ENCODE measurements at places on chromosomes 16 and 17. TPM values are rescaled to one million over a fixed set of nuclear protein-coding genes. Genes with fewer than 3 reads are reported as not detected.

FBXW10 gene
- under 0.01 TPM for total RNA-seq

PLEKHH3 gene
- total RNA-seq, result 14.7 TPM

NCOR1 gene
- 86.9 TPM for total RNA-seq

CHP2 gene
- not detected for total RNA-seq

CCL5 gene
- total RNA-seq, result 0.36 TPM

HOXB2 gene
- total RNA-seq, result 3.3 TPM

MYLK3 gene
- total RNA-seq, result under 0.01 TPM

NPIPA8 gene
- not detected for total RNA-seq

DOC2A gene
- total RNA-seq, result not detected

SLC38A8 gene
- total RNA-seq, result not detected

GRIN2C gene
- 0.29 TPM for total RNA-seq

FA2H gene
- not detected for total RNA-seq

MSLN gene
- total RNA-seq, result 1.2 TPM

MED9 gene
- total RNA-seq, result 17.0 TPM

ADORA2B gene
- total RNA-seq, result 5.9 TPM

KRT16 gene
- 5.6 TPM for total RNA-seq

MYCBPAP gene
- total RNA-seq, result 0.88 TPM

TAT gene
- under 0.01 TPM for total RNA-seq

C16orf89 gene
- total RNA-seq, result 0.59 TPM

WNT9B gene
- 0.36 TPM for total RNA-seq

KCNJ2 gene
- total RNA-seq, result 5.1 TPM

PRKCB gene
- under 0.01 TPM for total RNA-seq

DNAAF8 gene
- 2.7 TPM for total RNA-seq

CMTM1 gene
- total RNA-seq, result 4.0 TPM

TPSD1 gene
- not detected for total RNA-seq

KRT33B gene
- 1.1 TPM for total RNA-seq

SRL gene
- total RNA-seq, result not detected

RASD1 gene
- 13.8 TPM for total RNA-seq

KRTAP9-2 gene
- not detected for total RNA-seq

CHST4 gene
- not detected for total RNA-seq

NEUROD2 gene
- not detected for total RNA-seq

RHBDF2 gene
- 7.1 TPM for total RNA-seq

SECTM1 gene
- total RNA-seq, result 11.5 TPM

DHX40 gene
- 74.6 TPM for total RNA-seq

ADAT1 gene
- 54.8 TPM for total RNA-seq

LRRC36 gene
- not detected for total RNA-seq

BLTP2 gene
- 171 TPM for total RNA-seq

DNAI2 gene
- total RNA-seq, result not detected

DLX3 gene
- total RNA-seq, result 1.1 TPM

HDAC5 gene
- total RNA-seq, result 85.4 TPM

PPM1E gene
- under 0.01 TPM for total RNA-seq

HP gene
- total RNA-seq, result not detected

CCL1 gene
- total RNA-seq, result not detected

ABCC1 gene
- total RNA-seq, result 33.7 TPM

GLOD4 gene
- total RNA-seq, result 43.3 TPM

TCAP gene
- total RNA-seq, result 0.29 TPM

ESRP2 gene
- total RNA-seq, result under 0.01 TPM

GJC1 gene
- 10.3 TPM for total RNA-seq

LMF1 gene
- 25.3 TPM for total RNA-seq

ATP6V0A1 gene
- 52.5 TPM for total RNA-seq

TMEM238L gene
- not detected for total RNA-seq

CCL17 gene
- total RNA-seq, result not detected

KRT36 gene
- 0.36 TPM for total RNA-seq

CETP gene
- not detected for total RNA-seq

TNP2 gene
- not detected for total RNA-seq
